ENCODE measurements at places on chromosomes 5 and 9.

DNA sequence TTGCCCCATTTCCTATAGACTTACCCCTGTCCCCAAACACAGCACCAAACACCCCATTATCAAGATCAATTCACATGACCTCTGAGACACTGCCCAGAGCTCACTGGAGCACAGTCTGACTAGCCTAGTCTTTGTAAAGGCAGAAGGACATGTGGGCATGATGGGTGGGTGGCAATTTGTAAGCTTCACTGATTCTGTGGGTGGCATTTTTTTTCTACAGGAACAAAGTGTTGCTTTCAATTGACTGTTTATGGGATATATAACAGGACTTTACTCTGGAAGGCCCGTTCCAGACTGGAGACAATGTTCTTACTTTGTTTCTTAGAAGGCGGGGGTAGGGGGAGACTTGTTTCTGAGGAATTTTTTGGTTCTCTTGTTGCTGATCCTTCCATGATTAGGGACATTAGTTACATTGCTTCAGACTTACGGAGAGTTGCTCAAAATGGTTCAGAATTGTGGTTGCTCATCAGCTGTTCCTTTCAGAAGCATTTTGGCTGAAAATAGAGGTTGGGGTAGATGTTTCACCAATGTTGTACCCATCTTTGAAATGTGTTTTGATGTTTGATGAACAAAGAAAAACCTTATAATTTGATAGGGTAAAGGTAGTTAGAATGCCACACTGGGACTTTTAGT, 20.2 kb downstream of the NNT start:
- DNase-seq: no peak

- DNase-seq: no peak
Measured at GRCh38 chr5:125607018-125607417, 816.2 kb upstream of the GRAMD2B start.

DNA sequence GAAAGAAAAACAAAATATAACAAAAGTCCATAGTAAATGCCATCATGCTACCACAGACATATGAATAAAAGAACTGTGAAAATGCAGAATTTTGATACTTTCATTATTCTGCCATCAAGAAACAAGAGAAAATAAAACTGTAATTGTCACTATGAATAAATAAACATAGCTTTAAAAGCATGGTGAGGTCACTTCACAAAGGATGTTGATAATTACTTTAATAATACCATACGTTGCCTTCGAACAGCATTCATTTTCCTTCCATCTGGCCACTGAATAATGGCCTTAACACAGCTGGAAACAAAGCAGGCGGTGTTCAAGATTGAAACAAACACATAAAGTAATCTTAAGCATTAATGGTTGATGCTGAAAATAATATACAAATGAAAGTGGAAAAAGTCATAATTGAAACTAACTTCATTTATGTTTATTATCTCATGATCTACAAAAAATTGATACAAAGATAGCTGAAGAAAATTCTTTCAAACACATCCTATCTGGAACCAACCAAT, 102.0 kb downstream of the AGTPBP1 start:
- no peak for DNase-seq

DNA sequence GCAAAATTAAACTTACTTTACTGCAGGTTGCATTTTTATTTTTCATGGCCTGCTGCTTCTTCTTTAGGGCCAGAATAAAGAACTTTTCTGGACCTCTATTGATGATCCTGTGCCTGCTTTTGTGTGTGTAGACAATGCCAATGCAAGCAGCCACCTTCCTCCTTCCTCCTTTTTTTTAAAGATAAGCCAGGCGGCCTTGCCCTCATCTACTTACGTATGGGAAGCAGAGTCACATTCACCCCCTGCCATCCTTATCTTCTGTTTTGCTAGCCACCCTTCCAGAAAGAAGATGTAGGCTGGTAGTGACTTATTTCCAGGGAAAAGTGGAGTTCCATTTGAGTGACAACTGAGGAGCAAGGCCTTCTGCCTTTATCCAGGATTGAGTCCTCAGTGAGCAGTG, 122.9 kb downstream of the KDM4C start:
- no peak for DNase-seq

GRCh38 chr5:147576646-147577535, 67.0 kb upstream of the DPYSL3 start:
- DNase-seq: peak; percentile 1

- no peak for DNase-seq
Measured at GRCh38 chr5:78671609-78672008, 23.0 kb upstream of the LHFPL2 start.

- no peak for DNase-seq
Measured at GRCh38 chr9:8158574-8158973, 359.0 kb upstream of the DMAC1 start.

GRCh38 chr5:80755626-80756025, 100.8 kb upstream of the DHFR start:
- peak; percentile 75 for DNase-seq

- no peak for DNase-seq
Measured at GRCh38 chr5:73299665-73300336, 126.8 kb downstream of the TMEM174 start.

GRCh38 chr9:72427801-72428200, 62.8 kb upstream of the ZFAND5 start:
- DNase-seq: no peak

DNA sequence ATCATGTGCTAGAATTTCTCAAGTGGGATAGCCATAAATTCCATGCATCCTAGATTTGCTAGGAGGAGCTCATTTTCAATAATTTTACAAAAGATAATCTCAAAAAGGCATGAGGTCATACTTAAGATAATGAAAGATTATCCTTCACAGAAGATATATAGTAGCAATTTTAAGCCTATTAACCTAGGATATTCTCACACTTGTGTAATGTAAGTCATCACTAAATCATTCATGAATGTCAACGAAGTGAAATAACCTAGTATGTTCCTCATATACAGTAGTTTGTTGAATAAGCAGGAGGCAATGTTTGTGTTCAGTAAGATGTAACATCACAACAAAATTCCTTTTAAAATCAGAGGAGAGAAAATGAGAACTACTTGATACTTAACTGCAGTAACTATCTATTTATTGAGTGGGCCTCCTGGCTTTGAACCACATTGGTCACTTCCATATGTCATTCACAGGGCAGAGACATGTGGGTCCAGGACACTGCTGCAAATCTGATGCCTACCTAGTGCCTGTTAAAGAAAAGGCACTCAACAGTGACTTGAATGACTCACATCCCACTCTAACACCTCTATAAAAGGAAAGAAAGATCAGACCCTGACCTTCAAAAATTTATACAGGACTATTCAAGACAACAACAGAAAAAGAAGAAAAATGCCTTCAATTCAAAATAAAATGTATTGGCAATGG, 8.2 kb downstream of the LIFR start:
- DNase-seq: no peak

DNA sequence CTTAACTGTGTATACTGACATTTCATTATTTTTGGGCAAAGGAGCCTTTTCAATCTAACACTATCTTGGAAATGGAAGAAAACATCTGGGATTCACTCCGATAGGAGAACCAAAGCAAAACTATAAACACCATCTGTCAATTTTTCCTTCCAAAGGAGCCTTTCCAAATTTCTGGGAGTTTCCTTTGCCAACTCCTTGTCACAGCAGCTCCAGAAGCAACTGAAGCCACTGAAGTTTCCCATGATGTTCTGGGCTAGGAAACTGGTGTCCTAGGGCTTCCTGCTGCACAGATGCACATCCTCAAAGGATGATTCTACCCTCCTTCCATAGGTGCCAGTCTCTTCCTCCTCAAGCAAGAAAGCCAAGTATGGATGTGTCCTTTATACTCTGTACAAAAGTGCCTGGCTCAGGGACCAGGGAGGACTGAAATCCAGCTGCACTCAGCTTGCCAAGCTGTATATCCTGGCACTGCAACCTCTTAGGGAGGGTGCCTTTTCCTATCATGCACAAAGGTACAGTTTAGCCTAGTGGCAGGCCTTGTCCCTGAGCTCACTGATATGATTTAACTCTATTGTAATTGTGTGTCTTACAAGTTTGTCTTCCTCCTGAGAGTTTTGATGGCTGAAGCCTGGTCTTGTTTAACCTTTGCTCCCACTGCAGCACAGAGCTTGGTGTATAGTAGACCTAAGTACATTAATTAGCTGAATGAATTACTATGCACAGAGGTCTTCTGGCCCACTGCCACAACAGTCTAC, 8.4 kb upstream of the UBAP1 start:
- DNase-seq: no peak

DNA sequence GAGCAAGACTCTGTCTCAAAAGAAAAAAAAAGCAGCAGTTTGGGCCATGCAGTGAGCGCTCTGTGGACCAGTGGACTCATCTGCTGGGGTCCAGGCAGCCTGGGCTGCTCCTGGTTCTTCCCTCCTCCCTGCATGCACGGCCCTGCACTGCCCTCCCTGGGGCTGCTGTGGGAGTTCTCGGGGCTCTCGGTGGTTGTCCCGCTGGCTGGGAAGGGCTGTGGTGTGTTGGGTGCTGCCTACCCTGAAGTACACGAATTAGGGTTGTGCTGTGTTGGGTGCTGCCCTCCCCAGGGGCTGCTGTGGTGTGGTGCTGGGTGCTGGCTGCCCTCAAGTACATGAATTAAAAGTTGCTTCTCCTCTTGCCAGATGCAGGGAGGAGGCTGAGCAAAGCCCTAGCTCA, 18.3 kb upstream of the CLPTM1L start:
- DNase-seq: no peak

GRCh38 chr5:43993634-43994351, 390.8 kb downstream of the NNT start:
- DNase-seq: no peak

- DNase-seq: no peak
Measured at GRCh38 chr5:113331209-113331551, 103.6 kb downstream of the TSSK1B start.

- no peak for DNase-seq
Measured at GRCh38 chr9:3768712-3769457, 243.1 kb upstream of the RFX3 start.

- DNase-seq: no peak
Measured at GRCh38 chr5:178515776-178516503, 74.3 kb downstream of the COL23A1 start.

DNA sequence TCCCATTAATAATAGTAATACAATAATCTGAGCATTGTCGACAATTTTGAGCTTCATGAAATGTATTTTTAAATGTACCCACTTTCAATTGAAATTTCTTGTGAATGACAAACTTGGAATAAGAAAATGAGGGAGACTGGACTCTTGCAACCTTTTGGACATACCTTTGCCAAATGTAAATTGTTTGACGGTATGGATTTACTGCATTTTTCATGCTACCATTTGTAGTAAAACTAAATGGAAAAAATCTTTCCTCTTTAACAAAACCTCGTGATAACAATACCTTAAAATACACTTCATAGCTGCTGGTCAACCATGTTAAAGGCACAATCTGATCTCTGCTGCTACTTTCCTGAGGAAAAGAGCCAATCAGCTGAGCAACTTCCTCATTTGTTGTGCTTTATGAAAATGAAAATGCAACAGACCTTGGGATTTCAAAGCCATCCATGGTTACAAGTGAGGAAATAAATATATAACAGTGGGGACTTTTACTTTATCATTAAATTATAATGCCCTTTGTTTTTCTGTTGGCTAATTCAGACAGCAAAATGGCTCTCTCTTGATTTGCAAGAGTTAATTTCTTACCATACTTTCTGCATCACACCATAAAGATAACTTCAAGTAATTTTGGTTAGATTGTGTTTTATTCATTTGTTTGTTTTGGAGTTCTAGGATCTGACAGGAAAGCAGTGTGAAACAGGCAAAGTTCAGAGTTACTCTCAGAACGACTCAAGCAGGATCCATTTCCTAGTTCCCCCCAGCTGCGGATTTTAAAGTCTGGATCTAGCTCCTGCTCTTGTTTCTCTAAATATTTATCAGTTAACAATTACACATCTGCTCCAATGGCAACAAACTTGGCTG, 1.1 kb downstream of the ALDH1A1 start:
- DNase-seq: no peak

DNA sequence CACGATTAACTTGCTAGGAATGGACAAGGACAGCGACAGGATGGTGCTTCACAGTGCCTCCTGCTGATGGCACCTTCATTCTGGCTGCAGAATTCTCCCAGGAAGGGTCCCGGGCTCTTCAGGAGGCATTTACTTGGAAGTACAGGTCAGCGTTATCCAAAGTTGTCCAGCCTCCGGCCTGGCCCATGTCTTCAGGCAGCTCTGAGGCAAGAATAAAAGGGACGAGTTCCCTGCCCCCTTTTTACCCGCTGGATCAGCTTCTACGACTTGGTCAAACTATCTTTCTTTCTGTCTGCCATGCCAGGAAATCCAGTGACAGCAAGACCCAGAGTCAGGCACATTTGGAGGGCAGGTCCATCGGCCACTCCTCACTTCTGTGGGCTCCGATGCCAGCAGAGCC, 23.4 kb upstream of the GABBR2 start:
- no peak for DNase-seq

- no peak for DNase-seq
Measured at GRCh38 chr9:114678795-114679194, 3.2 kb downstream of the TEX48 start.

GRCh38 chr5:107368615-107369014, 302.1 kb downstream of the EFNA5 start:
- no peak for DNase-seq

DNA sequence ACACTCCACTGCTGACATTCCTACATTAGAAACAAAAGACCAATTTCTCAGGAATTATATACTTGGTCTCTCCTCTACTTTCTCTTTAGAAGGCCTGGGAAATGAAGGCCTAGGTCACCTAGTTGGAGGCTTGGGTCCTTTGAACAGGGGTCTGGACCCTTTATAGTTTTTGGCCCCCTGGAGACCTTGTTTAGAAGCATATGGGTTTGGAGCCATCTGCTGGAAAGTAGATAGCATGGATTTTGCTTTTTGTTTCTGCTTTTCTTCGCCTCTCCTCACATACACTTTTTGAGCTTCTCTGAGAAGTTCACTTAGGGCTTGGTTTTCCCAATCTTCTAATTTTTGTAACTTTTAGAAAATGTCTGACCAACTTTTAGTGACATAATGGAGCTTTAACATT, 67.1 kb upstream of the CDK20 start:
- no peak for DNase-seq

DNA sequence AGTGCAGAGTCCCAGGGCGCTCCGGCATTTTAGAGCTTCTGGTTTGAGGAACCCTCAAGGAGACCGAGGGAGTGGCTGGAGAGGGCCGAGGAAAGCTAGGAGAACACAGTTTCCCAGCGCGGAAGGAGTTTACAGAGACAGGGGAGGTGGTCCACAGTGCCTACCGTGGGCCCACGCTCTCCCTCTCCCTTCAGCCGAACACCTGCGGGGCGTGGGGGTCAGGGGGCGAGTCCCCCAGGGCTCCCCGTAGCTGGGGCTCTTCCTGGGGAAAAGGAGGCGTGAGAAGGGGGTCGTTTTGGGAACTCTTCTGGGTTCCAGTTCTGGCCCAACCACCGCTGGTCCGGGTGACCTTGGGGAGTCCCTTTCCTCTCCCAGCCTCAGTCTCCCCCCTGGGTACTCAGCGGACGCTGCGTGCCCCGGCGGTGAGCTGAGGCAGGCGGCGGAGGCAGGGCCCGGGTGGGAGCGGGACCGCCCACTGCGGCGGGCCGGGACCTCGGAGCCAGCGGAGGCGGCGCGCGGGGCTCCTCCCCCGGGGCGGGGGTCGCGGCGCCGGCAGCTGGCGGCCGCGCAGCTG, 368 bp upstream of the FRMPD1 start:
- DNase-seq: no peak

GRCh38 chr5:180090769-180091546, 19.4 kb upstream of the RNF130 start:
- no peak for DNase-seq

GRCh38 chr5:146388386-146388785, 49.7 kb downstream of the POU4F3 start:
- DNase-seq: no peak
